ENCODE measurements at places on chromosomes 4 and X.

- DNase-seq = peak; percentile 84
Observed at GRCh38 chrX:129931411-129932015, 25.5 kb downstream of the UTP14A start.

GRCh38 chrX:35841872-35842271 lies 43.7 kb downstream of the MAGEB16 start:
- no peak for DNase-seq

- DNase-seq = no peak
Observed at GRCh38 chrX:133838761-133839676, 146.4 kb downstream of the GPC3 start.

DNA sequence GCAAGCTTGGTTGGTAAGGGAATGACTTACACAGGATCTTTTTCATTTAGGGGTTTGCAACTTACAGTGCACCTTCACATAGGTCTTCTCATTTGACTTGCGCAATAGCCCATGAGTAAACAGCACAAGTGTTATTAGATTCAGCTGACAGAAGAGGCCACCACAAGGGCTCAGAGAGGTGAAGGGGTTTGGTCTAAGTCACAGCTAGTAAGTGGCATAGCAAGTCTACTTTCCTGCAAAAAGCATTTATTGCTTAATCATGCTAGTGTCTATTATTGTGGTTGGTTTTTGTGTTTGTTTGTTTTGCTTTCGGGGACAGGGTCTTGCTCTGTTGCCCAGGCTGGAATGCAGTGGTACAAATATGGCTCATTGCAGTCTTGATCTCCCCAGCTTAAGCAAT lies 83.3 kb downstream of the SPRY1 start:
- DNase-seq = no peak

- DNase-seq = no peak
Observed at GRCh38 chr4:67685532-67685859, 15.5 kb downstream of the UBA6 start.

DNA sequence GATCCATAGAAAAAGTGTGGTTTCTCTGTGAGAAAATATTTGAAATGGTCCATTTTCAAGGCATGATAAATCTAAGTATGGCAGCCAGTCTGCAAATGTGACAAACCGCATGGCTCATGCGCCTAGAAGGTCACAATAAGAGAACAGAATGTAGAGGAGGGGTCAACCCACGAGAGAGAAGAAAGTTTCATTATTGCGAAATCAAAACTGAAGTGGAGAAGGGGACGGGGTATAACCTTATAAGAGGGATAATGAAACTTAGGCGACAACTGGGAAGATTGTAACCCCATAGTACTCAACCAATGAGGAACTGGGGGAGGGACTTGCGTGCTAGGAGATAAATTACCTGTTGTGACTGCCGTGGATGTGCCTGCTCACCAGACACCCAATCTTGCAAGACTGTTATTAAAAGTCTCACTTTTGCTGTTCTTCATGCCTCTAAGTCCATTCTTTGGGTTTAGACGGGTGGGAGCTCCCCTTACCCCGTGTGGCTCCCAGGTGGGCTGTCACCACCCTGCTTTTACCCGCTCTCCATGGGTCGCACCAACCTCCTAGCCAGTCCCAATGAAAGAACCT lies 21.3 kb upstream of the ZCCHC4 start:
- no peak for DNase-seq

All from urinary bladder (tissue), 4 donors.